ENCODE measurements at places on chromosomes 1 and 21.

GRCh38 chr1:1038694-1039093 is 18.8 kb downstream of the AGRN start:
- no peak for DNase-seq

DNA sequence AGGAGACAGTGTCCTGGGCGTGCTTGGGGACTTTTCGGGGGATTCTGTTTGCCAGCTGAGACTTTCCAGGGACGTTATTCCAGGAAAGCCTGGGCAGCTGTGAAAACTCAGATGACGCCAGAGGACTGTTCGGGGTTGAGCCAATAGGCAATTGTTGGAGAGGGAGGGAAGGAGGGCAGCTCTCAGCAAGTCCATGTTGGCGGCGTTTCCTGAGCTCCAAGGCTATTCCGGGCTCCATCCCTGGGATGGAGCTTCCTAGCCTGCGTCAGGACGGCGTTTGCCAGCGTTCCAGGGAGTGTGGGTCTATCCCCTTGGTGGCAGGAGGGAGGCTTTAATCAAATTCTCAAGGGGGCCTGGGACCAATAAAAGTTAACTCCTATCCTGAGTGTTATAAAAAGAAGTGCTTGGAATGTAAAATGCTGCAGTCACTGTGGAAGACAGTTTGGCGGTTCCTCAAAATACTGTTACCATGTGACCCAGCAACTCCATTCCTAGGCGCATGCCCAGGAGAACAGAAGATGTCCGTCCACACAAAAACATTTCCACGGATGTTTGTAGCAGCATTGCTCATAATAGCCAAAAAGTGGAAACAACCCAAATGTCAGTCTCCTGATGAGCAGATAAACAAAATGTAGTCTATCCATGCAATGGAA is 15.2 kb downstream of the SLC27A3 start:
- DNase-seq = no peak

DNA sequence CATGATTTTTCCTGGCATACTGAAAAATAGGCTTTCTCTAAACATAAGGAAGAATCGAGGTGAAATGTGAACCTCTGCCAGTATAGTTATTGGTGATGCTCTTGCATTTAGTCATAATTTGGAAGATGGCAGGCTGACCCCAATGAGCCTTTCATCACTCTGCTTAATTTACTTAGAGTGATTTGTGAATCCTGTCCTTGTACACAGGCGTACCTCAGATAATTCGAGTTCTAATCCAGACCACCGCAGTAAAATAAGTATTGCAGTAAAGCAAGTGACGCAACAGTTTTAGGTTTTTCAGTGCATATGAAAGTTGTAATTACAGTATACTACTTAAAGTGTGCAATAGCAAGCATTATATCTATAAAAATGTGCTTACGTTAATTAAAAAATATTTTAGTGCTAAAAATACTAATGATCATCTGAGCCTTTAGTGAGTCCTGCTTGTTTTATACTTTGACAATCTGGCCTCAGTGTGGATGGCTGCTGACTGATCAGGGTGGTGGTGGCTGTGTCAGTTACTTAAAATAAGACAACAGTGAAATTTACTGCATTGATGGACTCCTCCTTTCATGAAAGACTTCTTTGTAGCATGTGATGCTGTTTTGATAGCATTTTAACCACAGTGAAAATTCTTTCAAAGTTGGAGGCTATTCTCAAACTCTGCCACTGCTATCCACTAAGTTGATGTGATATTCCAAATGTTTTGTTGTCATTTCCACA is 1.7 kb downstream of the PKNOX1 start:
- no peak for DNase-seq

- DNase-seq = no peak
Observed at GRCh38 chr21:45791562-45792418, 148.3 kb downstream of the PCBP3 start.

DNA sequence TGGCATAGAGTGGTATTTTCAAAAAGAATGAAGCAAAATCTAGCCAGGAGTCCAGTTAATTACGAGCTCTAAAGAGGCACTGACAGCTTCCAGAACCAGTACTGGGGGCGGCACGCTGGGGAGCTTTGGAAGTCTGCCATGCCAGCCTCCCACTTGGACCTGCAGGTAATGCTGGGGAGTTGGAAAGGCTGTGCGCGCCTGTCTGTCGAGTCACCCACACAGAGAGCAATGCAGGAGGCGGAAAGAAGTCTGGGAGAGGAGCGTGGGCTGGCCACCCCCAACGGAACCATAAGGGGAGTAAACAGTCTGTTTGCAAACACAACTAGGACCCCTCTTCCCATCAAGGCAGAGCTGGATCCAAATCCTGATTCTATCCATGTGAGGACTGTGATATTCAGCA is 84.5 kb downstream of the BEND5 start:
- no peak for DNase-seq

- DNase-seq = no peak
Observed at GRCh38 chr1:219703368-219703639, 90.4 kb upstream of the ZC3H11B start.

- DNase-seq = no peak
Observed at GRCh38 chr1:240803151-240803550, 191.2 kb upstream of the GREM2 start.

- no peak for DNase-seq
Observed at GRCh38 chr1:84835169-84835568, 57.8 kb downstream of the LPAR3 start.

DNA sequence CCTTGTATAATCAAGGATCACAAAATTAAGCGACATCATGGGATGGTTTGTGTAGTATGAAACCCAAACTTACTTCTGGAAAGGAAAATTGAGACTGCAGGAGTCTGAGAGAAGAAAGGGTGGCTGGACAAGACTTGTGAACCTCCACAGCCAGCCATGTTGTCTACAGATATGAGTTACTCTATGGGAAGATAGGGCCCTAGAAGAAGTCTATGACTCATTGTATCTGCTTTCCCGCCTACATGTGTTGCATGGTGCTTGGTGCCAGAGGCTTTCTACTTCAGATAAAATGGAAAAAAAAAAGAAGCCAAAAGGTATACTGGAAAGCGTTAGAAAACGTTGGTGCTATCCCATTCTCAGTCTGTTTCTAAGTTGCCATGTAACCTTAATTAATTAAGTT is 18.7 kb upstream of the OR6N2 start:
- DNase-seq = no peak

GRCh38 chr1:150106341-150106740 is 38.8 kb downstream of the VPS45 start:
- DNase-seq = no peak

GRCh38 chr1:167434306-167434705 is 84.0 kb downstream of the CD247 start:
- DNase-seq = no peak

DNA sequence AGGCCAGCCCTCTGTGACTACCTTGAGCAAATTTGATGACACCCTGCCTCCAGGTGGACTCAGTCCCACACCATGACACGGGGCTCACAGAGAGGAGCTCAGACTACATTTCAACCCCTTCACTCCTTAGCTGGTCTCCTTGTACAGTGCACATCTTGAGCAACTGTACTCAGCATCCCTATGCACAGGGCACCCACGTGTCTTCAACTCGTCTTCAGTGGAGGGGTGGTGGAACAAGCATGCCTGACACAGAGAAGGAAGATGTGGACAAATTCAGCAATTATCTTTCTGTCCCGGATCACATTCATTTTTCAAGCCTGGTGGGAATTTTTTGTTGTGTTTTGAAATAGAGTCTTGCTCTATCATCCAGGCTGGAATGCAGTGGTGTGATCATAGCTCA is 213.7 kb downstream of the KAZN start:
- DNase-seq = no peak

DNA sequence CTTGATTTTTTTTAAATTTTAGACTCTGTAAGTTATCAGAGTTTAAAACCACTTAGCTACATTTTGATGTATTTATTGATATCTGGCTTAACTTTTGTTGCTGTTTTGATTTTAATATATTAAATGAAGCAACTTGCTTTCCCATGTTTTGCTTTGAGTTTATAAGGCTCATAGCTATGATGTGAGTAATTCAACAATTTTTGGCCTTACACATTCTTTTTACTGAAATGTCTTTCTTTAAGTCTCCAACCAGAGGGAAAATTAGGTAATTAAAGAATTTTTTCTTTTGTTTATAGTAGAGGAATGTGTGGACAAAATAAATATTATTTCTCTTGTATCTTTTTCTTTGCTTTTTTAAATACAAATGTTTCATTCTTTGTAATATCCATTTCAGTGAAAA is 258.3 kb upstream of the ADAMTS5 start:
- DNase-seq = no peak

DNA sequence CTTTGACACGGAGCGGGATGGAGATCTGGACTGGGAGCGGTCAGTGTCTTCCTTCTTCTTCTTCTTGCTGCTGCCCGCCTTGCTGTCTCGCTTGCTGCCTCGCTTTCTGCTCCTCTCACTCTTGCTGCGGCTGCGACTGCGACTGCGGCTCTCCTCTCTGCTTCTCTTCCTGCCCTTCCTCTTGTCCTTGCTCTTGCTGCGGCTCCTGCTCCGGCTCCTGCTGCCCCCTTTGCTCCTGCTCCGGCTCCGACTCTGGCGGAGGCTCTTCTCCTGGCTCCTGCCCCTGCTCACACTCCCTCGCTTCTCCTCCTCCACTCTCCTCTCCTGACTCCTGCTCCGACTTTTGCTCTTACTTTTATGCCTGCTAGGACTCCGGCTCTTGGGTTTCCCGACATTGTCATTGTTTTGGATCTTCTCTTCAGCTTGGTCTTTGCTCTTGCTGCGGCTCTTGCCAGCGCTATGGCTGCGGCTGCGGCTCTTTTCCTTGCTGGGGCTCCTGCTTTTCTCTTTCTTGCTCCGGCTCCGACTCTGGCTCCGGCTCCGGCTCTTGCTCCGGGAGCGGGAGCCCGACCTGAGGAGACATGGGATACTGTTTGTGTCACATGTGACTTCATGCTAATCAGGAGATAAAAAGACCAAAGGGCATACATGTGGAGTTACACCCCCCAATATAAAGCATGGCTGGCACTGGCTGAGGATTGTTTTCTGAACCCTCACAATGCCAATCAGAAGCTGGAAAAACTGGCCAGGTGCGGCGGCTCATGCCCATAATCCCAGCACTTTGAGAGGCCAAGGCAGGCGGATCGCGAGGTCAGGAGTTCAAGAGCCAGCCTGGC is 25.2 kb upstream of the TMEM200B start:
- DNase-seq = no peak

- DNase-seq = no peak
Observed at GRCh38 chr1:7896994-7897393, 43.6 kb downstream of the TNFRSF9 start.

DNA sequence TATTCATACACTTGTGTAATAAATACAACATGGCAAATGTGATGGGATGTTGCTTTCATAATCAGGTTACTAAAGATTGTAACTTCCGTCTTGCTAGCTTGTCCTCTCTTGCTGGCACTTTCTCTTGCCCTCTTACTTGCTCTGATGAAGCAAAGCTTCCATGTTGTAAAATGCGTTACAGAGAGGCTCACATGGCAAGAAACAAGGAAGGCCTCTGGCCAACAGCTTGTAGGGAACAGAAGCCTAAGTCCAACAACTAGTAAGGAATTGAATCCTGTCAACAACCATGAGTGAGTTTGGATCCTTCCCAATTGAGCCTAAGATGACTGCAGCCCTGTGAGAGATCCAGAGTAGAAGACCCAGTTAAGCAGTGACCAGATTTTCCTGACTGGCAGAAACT is 15.4 kb downstream of the TMED5 start:
- DNase-seq = no peak

- DNase-seq = no peak
Observed at GRCh38 chr1:25544819-25545218, 1.4 kb downstream of the LDLRAP1 start.

GRCh38 chr1:234972411-234973191 is 156.0 kb downstream of the TOMM20 start:
- no peak for DNase-seq

GRCh38 chr1:226579781-226580323 is 31.3 kb downstream of the STUM start:
- DNase-seq = no peak

DNA sequence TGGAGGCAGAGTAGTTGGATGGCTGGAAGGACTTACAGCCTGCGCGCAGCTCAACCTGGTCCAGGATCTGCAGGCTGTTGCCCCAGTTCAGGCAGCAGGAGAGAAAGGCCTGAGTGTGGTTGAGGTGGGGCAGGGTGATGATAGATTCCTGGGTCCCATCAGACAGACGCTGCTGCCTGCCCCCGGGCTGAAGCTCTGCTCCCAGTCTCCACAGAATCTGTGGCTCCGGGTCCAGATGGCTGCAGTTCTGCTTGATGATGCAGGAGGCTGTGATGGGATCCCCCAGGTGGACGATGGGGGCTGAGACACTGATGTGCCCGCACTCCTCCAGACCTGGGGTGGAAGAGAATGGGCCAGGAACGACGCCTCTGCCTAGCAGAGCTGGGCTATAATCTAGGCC is 7.4 kb downstream of the CSF3R start:
- no peak for DNase-seq

DNA sequence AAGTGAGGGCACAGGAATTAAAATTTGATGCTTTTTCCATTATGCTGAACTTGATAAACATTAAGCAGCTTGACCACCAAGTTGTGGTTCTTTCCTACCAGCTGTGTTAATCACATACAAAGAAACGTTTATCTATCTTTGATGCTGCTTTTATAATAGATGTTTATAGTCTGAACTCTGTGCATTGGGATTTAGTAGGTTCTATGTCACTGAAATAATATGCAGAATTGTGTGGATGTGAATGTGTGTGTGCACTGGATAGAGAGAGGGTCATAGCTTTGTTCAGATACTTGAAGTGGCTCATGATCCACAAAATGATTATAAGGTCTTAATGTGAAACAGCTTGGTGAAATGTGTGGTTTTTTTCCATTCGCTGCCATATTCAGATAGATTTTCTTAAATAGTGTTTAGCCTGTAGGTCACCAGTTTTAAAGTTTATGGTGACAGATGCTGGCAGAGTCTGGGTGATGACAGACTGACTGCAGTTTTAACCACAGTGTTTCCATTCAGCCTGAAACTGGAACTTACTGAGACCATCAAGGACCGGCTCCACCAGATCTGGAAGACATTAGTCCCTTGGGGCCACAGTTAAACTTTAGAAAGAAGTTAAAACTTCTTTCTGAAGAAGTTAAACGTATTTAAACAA is 10.2 kb downstream of the DDI2 start:
- DNase-seq = no peak

- no peak for DNase-seq
Observed at GRCh38 chr1:76470166-76470565, 395.6 kb downstream of the ST6GALNAC3 start.

DNA sequence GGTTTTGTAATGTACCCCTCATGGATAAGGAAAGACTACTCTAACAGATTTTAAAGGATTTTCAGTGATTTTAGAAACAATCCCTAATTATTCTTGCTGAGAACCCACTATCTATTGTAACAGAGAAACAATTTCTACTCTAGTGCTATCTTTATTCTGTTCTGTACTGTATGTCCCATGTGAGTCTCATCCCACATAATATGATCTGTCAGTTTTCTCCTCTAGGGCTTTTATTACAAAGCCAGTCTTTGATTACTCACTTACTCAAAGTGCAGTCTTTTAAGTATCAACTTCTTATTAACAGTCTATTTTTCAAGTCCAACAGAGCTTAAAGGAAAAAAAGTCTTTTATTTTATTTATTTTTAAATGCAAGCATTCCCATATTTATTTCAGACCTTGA is 54.8 kb downstream of the CTH start:
- no peak for DNase-seq

Data from stimulated activated CD4-positive, alpha-beta T cell treated with anti-CD3 and anti-CD28 coated beads, Interleukin-4, amount 100 ng/mL, for 48 hours (primary cell).